ENCODE measurements at places on chromosomes 13 and 19. TPM values are rescaled to one million over a fixed set of nuclear protein-coding genes. Genes with fewer than 3 reads are reported as not detected.

The SLC1A6 gene
- total RNA-seq, result not detected

The LGALS14 gene
- total RNA-seq, result not detected

The PEG3 gene
- total RNA-seq, result 0.32 TPM

The ZNF486 gene
- 3.5 TPM for total RNA-seq

The RUBCNL gene
- total RNA-seq, result 0.97 TPM

The PALM gene
- total RNA-seq, result 0.32 TPM

The BEST2 gene
- total RNA-seq, result not detected

DNA sequence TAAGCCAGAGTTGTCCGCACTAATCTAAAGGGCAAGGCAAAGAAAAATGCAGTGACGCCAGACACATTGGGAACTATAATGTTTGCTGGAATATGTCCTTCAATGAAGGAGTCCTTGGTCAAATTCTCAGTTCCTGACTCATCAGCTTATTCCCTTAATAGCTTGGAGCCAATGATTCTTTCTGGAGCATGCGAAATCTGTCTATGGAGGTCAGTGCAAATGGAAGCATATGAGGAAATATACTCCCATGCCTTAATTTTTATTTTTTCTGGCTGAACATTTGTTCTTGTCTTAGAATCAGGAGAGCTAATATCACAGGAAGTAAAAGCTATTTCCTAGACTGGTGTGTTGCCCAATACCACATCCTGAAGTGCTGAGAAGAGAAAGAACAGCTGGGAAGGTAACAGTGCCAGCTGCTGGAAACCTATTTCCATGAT, 289.8 kb upstream of the SPRY2 start:
- DNase-seq, result peak; percentile 25

GRCh38 chr13:100128838-100129237, 39.9 kb downstream of the PCCA start:
- DNase-seq, result no peak

GRCh38 chr13:23668562-23668961, 98.3 kb downstream of the TNFRSF19 start:
- DNase-seq, result no peak

GRCh38 chr19:18239303-18239702, 13.1 kb upstream of the PDE4C start:
- no peak for DNase-seq

- DNase-seq, result no peak
These were observed 92.7 kb downstream of the TSHZ3 start for GRCh38 chr19:31256593-31256960.

DNA sequence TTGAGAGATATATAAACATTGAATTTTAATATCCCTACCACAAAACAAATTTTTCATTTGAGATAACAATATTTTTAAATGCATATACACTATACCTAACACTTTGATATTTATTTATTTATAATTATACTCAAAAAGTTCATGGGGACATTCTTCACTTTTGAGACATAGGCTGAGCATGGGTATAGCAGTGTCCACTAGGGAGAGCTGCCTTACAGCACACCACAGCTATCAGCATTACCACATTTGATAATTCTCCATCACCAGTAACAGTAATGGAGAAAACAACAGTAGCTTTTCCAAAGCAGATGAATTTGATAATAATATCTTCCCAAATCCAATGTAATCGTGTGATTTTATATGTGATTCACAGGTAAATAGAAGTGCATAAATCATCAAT, 626.1 kb downstream of the DACH1 start:
- DNase-seq, result peak; percentile 21

DNA sequence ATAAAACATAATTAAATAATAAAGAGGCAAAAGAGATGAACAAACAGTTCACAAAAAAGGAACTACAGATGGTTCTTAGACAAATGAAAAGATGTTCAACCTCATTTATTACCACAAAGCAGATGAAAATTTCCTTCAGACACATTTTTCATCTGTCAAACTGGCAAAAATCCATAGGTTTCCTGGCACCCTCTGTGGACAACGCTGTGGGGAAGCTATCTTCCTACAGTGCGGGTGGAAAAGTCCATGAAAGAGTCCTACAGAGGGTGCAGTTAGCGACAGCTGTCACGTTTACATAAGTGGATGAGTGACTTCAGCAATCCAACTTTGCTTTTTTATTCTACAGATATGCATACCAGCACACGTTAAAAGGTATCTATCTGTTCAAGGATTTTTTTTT, 30.3 kb upstream of the PDCD5 start:
- DNase-seq, result no peak

DNA sequence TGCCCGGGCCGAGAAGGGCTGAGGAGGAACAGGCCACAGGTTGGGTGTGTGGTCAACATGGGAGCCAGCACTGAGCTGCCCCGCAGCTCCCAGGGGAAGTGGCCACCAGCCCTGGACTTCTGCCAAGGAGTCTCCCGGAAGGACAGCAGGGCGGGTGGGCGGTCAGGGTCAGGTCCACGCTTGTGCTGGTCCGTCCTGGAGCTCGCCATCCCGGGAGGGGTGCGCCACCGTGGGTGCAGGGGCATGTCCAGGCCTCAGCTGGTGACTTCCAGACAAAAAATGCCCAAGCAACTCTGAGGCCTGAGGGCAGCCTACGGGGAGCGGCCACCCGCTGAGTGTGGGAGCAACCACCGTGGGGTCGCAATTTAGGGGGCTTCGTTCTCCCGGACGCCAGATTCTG, 21.4 kb upstream of the SLC15A1 start:
- no peak for DNase-seq

All from fibroblast of villous mesenchyme (primary cell).